Stimulated activated CD8-positive, alpha-beta memory T cell treated with anti-CD3 and anti-CD28 coated beads, Interleukin-15, amount 100 ng/mL, for 1 hour (primary cell): ENCODE measurements at places on chromosomes 16 and 17.

DNA sequence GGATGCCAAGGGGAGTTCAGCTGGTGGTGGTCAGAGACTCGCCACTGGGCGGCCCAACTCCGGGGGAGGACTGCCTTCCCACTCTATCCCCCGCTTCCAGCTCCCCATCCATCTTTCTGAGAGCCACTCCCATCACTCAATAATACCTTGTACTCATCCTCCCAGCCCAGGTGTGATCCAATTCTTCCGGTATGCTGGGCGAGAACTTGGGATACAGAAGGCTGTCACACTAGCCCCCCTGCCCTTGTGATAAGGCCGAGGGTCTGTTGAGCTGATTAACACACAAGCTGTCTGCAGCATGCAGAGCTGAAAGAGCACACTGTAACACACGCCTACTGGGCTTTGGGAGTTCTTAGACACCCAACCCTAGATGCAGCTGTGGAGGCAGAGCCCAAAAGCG is 460.4 kb upstream of the EEF2KMT start:
- DNase-seq = no peak

- no peak for DNase-seq
Measured at GRCh38 chr16:84618581-84619460, 943 bp upstream of the COTL1 start.

- peak; percentile 27 for DNase-seq
Measured at GRCh38 chr16:11356573-11357331, 11.5 kb downstream of the RMI2 start.

DNA sequence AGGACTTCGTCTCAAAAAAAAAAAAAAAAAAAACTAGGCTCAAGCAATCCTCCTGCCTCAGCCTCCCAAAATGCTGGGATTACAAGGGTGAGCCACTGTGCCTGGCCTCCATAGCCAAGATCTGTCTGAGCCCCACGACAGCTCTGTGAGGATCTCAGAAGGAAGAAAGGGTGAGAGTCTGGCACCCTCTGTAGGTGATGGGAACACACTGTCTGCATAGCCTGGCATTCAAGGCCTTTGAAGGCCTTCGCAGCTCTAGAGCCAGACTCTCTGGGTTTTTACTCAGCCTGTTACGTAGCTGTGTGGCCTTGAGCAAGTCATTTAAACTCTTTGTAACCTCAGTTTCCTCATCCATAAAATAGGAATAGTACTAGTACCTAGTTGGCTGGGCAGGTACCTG is 6.3 kb upstream of the XPO6 start:
- peak; percentile 38 for DNase-seq

GRCh38 chr17:52336796-52337195 is 178.3 kb upstream of the CA10 start:
- DNase-seq = no peak

GRCh38 chr16:54957403-54958166 is 26.9 kb downstream of the IRX5 start:
- no peak for DNase-seq

DNA sequence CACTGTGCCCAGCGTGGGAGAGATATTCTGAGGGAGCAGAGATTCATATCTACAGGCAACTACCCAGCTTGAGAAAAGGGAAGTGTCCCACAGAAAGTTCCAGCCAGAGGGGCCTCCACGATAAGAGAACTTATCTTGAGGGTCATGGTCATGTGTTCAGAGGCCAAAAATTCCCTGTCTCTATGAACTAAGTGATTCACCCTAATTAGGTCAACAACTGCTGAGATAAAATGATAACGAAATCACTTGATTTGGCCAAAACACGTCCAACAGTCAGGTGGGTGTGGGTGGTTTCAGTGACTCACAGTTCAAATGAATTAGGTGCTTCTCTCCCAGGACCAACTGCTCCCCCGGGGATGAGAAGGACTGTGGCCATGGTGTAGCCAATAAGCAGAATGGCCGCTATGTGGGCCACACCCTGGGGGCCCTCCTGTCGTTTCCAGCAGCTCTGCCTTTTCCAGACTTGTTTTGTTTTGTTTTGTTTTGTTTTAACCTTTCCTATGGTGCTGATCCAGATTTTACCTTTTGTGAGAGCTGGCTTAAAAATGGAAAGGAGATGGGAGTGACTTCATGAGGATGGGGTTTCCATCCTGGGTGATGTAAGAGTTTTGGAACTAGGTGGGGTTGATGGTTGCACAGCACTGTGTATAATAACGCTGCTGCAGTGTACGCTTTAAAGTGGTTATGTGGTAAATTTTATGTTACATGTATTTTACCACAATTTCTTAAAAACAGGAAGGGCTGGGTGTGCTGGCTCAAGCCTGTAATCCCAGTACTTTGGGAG is 8.7 kb downstream of the DNAI2 start:
- DNase-seq = peak; percentile 8

DNA sequence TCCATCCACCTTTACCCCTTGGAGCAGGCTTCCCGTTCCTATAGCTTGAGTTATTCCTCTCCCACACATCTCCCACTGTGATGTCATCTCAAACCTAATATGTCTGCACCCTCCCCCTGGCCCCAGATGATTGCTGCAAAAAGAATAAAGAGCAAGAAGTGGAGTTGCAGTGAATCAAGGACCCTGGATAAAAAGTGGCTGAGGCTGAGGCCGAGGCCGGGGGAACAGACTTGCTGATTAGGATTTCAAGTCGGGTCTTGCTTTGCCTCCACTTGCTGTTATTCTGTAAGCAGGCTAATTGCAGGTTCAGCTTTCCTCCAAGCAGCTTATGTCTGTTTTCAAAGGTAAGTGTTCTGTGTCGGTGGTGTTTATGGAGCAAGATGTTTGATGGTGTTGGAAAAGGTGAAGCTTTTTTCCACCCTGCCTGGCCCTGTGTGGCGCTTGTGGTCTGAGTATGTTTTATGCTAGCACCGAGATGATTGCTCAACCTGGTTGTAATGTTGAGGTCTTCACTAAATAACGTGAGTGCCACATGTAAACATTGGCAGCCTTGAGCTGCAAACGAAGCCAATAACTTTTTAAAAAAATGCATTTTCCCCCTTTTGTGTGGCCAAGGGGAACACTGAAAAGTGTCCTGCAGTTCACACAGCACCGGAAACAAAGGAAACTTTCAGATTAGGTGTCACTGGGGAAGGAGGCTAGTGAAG is 15.4 kb downstream of the HS3ST3B1 start:
- DNase-seq = no peak

GRCh38 chr16:54048586-54049495 is 237.7 kb downstream of the IRX3 start:
- no peak for DNase-seq

DNA sequence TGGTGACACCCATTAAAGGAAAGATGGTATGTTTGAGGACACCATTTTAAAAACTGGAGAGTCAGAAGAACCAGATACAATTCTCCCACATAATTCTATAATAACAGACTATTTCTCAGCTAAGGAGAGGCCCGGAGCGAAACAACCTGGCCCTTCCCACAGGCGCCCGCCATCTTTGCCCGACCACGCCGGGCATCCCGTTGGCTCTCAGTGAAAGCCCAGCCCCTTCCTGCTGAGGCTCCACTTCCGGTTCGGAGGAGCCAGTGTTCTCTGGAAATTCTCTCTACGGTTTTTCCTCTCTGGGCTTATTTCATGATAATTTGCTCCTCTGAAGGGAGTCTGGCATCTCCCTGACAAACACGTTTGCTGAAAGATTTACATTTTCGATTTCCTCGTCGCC is 175.7 kb downstream of the AXIN2 start:
- no peak for DNase-seq
